H7 (cell line): ENCODE measurements at places on chromosomes 1 and 21.
A peak's percentile ranks its signal among the peaks of the same experiment; 100 is the strongest.

DNA sequence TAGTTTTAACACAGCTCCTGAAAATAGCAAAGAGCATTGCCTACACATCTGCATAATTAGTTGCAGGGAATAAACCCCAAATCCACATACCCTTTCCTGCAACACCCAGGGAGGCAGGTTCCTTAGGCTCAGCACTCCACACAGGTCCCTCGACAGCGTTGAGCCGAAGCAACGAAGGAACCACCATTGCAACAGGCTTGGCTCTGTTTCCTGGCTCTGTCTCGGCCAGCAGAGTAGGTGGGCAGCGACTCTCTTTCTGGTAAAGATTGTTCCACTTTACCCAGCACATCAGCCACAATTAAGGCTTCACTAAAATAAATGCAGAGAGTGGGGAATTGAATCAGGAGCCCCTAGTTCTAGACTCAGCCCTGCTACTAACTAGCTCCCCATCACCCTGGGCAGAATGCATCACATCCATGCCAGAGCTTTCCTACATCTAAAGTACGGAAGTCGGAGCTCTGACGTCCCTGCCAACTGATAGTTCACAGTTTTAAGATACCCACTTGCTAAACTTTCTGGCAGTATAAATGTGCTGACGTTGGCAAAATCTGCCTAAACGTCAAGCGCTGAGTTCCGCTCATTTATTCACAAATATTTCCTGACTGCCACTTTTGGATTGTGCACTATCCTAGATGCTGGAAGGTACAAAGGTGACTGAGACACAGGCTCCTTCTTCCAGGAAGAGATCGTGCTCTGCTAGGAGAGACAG is 79.0 kb upstream of the COA6 start:
- DNase-seq: no peak

DNA sequence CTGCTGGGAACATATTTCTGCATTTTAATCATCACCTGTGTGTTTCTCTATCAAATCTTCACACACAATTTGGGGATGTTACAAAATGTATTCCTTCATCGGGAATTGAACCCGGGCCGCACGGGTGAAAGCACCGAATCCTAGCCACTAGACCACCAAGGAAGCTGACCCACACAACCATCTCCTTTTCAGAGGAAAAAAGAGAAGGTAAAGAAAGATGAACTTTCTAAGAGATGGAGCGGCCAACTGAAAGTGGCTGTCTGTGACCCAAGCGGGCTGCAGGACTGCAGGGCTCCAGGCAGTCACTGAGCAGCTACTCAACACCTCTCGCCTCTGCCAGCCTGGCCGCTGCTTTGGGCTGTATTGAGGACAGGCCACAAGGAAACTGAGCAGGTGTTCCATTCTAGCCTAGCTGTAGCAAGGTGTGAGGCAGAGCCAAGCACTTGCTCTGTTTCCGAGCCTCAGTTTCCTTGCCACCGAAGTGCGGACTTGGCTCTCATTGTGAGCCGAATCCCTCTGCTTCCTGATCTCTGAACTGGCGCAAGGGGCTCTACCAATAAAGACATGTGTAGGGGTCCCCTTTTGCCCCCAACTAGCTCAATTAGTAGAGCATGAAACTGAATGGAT is 156.9 kb upstream of the NBPF11 start:
- DNase-seq: peak; percentile 53

- DNase-seq: no peak
Measured at GRCh38 chr1:94757931-94758330, 62.2 kb upstream of the SLC44A3 start.

- DNase-seq: no peak
Measured at GRCh38 chr21:26804895-26805609, 40.2 kb downstream of the ADAMTS1 start.

DNA sequence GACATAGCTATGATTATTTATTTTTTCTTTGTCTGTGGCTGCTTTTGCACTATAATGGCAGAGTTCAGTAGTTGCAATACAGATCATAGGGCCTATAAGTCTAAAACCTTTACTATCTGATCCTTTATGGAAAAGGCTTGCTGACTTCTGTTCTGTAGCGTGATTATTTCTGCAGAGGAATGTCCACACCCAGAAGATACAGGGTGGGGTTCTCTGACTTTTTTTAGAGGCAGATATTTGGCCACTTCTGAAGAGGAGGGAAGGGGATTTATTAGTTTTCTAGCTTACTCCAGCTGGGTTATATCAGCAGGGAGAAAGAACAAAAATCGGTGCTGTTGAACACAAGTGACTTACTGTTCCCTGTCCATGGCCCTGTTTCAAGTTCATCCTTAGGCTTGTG is 97.6 kb downstream of the RPE65 start:
- no peak for DNase-seq

GRCh38 chr1:117121589-117122329 is at the start of gene TRIM45:
TRIM45 (minus strand) TSS chr1:117121749; CDS start chr1:117121201, 548 bp downstream.
- peak; percentile 96 for DNase-seq

GRCh38 chr1:201353186-201353940 is 24.1 kb downstream of the TNNT2 start:
- DNase-seq: no peak

DNA sequence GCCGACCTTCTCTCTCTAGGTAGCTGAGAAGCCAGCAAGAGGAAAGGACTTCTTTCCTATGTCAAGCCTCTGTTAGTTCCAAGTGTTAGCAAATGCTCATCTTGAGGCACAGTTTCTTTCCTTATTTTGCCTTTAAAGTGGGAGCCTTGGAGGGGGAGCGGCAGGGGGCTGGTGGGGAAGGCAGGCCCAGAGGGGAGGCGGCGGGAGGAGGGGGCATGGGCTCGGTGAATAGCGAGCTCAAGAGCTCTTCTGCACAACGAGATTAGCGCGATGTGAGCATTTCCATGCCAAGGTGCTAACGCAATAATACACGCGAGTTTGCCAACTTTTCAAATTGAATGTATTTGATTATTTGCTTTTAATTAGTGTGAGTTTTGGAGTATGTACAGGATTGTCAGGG is 372.6 kb downstream of the RPS6KC1 start:
- DNase-seq: peak; percentile 56

DNA sequence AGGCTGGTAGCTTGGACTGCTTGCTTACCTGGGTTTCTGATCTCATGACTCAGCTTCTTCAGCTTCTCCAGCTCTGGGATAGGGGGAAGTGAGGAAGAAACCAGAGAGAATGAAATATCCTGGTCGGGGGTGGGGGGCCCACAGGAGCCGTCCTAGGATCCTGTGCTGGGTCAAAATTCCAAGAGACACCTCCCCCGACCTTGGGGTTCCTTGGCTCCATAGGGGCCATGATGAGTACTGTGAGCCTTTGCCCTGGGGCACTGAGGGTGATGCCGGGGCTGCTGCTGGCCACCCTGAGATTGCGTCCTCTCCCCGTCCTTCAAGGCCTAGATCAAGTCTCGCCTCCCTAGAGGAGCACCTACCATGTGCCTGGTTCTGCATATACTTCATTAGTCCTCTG is 40.0 kb downstream of the MYOM3 start:
- DNase-seq: peak; percentile 30

DNA sequence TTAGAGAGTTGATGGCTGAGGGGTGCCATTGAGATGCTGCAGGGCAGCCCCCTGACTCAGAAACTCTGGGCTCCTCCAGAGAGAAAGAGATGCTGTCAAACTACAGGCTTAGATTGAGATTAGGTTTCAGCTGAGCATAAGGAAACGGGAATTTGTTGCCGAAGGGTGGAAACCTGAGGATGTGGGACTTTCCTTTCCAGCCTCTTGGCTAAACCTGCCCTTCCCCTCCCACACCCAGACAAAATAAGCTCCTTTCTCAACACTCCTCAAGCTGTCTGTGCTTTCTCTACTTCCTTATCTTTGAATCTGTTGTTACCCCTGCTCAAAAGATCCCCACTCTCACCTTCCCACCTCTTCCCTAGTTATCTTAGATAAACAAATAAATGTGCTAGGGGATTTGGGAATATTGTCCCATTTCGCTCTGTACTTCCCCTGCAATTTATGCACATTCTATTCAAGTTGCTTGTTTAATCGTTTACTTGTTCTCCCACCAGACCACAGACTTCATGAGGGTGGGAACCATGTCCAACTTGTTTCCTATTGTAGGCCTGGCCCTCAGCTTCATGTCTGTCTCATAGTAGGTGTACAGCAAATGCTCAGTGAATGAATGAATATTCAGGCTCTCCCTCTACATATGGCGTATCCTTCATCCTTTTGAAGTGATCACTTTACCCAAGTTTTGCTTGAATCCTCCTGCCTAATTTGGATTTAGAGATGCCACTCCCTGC is 30.6 kb upstream of the MARK1 start:
- no peak for DNase-seq

DNA sequence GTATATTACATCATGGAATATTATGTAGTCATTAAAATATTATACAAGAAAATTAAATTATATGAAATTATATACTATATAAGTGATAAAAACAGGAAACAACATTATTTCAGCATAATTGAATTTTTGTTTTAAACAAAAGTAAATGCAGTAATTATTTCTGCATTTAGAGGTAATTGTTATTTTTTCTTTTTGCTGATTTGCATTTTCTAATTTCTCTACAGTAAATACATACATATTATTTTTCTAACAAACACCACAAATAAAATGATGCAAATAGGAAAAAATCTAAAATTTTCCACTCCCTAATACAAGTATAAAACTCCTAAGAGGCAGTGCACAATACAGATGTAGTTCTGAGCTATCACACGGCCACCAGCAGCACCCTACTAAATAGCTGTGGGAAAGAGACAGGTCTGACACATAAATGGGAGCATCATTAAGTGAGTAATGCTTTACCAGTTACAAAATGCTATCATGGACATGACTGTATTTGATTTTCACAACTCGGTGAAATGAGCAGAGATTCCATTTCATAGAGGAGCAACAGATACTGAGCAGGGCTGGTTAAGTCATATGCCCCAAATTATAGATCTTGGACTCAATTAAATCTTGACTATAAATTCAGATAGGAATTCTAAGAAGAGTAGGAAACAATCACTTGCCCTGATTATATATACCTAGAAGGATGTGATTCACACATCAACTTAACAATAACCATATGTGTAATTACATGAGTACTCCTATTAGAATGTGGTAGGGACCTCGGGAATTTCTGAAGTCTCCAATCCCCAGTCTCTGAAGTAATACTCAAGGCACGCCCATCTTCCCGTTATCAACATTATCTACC is 49.0 kb downstream of the NRIP1 start:
- no peak for DNase-seq

DNA sequence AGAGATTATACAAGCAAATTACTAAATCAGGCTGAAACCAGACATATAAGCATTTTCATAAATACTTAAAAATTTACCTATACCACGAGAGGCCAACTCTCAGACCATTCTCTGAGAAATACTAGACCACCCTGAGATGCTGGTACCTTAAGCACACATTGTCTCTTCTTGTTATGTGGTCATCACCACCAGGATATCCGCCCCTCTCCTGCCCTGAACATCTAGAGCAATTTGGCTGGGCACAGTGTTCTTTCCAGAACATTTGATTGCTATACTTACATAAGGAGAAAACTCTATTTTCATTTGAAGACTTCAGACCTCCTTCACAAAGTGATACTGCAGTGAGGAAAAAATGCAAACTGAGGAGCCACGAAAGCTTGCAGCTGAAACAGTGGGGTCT is 36.2 kb upstream of the DUSP10 start:
- no peak for DNase-seq

- no peak for DNase-seq
Measured at GRCh38 chr1:3864884-3865283, 7.6 kb downstream of the DFFB start.

- peak; percentile 66 for DNase-seq
Measured at GRCh38 chr1:47898133-47898845, 98.9 kb downstream of the TRABD2B start.

GRCh38 chr1:20411196-20411980 is 74.6 kb downstream of the CAMK2N1 start:
- DNase-seq: no peak

- no peak for DNase-seq
Measured at GRCh38 chr1:197388801-197389200, 120.7 kb downstream of the CRB1 start.

DNA sequence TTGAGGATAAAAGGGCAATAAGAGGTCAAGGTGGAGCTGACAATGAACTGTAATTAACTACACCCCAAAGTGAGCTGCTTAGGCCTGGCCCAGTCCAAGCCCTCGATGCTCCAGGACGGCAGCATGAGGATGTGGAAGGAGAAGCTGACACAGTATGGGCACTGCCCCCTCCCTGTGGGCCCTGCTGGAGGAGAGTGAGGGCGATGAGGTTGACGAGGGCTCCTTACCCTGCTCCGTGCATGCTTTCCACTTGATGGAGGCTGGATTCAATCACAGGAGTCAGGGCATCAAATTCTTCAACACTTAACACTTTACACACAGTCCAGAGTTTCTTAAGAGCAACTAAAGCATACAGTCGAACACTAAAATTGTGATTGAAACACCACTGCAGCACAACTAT is 32.4 kb downstream of the COA6 start:
- no peak for DNase-seq

DNA sequence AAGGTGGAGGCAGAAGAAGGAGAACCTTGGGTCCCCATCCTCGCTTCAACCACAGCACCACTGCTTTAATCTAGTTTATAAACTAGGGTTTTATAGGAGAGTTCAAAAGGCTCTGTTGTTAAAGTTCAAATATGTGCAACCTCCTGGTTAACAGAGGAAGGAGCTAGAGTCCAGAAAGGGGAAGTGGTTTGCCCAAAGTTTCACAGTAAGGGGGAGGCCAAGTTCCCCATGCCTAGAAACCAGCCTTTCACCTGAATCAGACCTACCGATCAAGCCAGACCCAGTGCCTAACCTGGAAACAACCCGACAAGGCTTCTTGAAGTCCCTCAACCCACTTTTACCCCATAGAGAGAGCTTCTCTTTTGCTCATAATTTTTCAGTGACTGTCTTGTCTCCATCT is 106.5 kb downstream of the PLPP3 start:
- DNase-seq: no peak

GRCh38 chr21:42676808-42677207 is 23.4 kb downstream of the PDE9A start:
- peak; percentile 88 for DNase-seq

DNA sequence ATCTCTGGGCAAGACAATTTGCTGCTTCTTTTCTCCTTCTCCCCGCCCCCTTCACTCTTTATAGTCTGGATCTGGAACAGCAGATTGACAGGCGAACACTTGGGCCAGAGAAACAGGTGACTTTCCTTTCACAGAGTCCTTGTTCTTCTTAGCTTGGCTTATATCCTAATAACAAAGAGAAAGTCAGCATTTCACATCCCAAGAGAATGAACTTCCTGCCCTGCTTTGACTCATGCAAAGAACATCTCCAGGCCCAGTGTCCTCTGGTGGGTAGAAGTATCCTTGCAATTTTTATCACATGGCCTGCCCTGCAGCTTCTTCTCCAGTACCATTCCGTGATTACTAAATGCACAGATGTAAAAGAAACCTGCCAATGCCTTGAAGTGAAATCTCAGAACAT is 764.4 kb downstream of the ADGRL2 start:
- DNase-seq: no peak
